ENCODE measurements at places on chromosomes 13 and 19. TPM values are rescaled to one million over a fixed set of nuclear protein-coding genes. Genes with fewer than 3 reads are reported as not detected.

The CYP2F1 gene
- total RNA-seq: not detected

GRCh38 chr13:25725104-25725503 is 326.7 kb downstream of the SHISA2 start:
- H3K27ac ChIP-seq: no peak overlapping the region
- no peaks in the 10 kb centered on the region for H3K27me3 ChIP-seq
- no peaks in the 10 kb centered on the region for H3K4me1 ChIP-seq
- DNase-seq: no peak

The NLRP4 gene
- total RNA-seq: not detected

- no peak overlapping the region for H3K27ac ChIP-seq
- H3K4me3 ChIP-seq: no peak overlapping the region
- H3K36me3 ChIP-seq: peaks cover 5% of the 10 kb centered on the region
- H3K27me3 ChIP-seq: no peaks in the 10 kb centered on the region
- DNase-seq: no peak
- peaks cover 8% of the 10 kb centered on the region for H3K4me1 ChIP-seq
These were observed 37.1 kb upstream of the RNF113B start for GRCh38 chr13:98214008-98214643.

DNA sequence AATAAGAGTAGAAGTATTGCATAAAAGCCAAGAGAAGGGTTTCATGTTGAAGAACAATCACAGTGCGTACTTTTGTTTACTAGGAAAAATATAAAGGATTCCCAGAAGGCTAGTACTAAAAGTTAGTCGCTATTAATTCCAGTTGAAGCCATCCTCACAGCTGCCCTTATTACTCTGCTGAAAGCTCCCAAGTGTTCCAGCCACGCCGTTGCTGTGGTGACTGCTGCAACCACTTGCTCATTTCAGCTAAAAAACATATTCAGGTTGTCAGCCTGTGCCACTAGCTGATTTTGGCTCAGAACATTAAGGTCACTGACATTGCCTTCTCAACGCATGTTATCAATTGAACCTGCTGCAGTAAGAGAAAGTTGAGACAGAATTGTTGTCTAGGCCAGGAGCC is 87.1 kb upstream of the FNDC3A start:
- H3K27ac ChIP-seq: no peak overlapping the region
- DNase-seq: no peak
- no peaks in the 10 kb centered on the region for H3K36me3 ChIP-seq
- H3K4me3 ChIP-seq: no peak overlapping the region

The ZNF20 gene
- 3.2 TPM for total RNA-seq

GRCh38 chr13:99215184-99215830 is 14.7 kb downstream of the UBAC2 start:
- H3K27ac ChIP-seq: no peak overlapping the region
- H3K4me1 ChIP-seq: peaks cover 45% of the 10 kb centered on the region
- H3K36me3 ChIP-seq: no peaks in the 10 kb centered on the region
- no peak overlapping the region for H3K4me3 ChIP-seq
